Activated CD4-positive, alpha-beta T cell treated with anti-CD3 and anti-CD28 coated beads, Interleukin-10, Interleukin-2, amounts not matched to agents 100 ng/mL and 50 ng/mL, durations not matched to agents 16 hours and 8 hours (primary cell): ENCODE measurements at places on chromosomes 6 and 20.
A peak's percentile ranks its signal among the peaks of the same experiment; 100 is the strongest.

DNA sequence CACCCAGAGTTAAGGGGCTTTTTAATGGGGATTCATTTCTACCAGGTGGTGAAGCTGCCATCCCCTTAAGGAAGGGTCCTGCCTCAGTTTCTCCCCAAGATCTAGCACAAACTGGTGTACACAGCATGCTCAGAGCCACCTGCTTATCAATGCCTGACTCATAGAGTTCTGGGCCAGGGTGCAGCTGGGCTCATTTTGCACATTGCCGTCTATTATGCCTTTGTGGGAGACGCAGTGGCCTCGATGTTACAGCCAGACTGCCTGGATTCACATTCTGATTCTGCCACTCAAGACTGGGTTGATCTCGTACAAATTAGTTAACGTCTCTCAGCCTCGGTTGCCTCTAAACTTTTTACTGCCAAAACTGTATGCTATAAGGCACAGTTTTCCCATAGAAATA, 365.7 kb downstream of the ZFAND3 start:
- no peak for DNase-seq

DNA sequence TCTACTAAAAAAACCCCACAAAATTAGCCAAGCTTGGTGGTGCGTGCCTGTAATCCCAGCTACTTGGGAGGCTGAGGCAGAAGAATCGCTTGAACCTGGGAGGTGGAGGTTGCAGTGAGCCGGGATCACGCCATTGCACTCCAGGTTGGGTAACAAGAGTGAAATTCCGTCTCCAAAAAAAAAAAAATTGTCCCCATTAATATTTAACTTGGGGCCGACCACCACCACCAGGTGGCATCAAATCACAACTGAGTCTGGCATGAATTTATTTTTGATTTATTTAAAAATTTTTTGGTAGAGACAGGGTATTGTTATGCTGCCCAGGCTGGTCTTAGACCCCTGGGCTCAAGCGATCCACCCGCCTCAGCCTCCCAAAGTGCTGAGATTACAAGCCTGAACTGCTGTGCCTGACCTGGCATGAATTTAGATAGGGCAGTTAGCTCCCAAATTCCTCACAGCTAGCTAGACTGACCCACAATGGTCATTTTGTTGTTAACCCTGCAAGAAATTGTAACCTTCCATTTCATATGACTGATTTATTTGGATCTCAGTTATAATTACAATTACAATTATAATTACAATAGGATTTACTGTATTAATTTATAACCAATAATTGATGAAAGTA, 17.1 kb upstream of the BEND3 start:
- DNase-seq: peak; percentile 23

- no peak for DNase-seq
These were observed 268.4 kb downstream of the FARS2 start for GRCh38 chr6:5529733-5530132.

GRCh38 chr6:42498473-42499128, 46.9 kb upstream of the TRERF1 start:
- DNase-seq: no peak

DNA sequence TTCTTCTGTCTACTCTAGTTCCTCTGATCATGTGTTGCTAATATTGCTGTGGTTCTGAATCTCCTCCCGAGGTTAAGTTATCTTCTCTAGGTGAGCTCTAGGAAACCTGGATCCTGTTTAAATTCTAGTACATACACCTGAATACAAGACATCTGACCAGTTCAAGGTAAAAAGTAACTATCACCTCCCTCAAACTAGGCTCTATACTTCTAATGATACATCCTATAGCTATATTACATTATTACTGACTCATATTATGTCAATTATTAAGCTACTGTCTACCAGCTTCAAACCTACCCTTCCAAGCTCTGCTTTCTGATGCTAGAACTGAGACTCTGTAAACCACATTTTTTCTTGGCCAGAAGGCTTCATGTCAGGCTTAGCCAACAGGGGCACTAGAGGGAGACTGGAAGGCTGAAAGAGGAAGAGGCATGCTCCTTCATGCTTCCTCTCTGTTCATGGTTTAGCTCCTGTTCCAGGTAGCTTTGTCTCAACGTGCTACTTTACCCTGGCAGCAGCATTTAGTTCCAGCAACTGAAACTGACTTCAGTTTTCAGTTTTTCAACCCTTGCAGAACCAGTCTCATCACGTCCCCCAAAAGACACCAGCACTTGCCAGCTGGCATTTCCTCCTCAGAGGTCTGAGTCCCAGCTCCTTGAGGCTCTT, 148.4 kb upstream of the TOP1 start:
- no peak for DNase-seq

DNA sequence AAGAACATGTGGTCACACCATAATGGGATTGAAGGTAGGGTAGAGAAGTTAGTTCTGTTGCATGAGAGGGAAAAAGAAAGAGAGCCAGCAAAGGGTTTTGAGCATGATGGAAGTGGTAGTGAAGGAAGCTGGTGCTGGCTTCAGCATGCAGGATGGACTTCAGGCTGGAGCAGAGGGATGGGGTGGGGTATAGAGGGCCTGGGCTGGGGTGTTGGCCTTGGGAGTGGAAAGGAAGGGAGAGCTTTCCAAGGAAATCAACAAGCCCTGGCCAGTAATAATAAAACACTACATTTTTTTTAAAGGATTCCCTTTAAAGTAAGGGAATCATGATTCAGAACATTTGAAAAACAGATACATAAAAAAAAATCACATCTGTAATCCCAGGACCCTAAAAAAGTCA, 61.2 kb downstream of the LAMA4 start:
- DNase-seq: no peak

- DNase-seq: no peak
These were observed 64.5 kb downstream of the EYA2 start for GRCh38 chr20:46959081-46959692.

GRCh38 chr6:72458521-72458920, 163.3 kb upstream of the KCNQ5 start:
- DNase-seq: no peak

GRCh38 chr6:135904666-135905065, 53.2 kb downstream of the PDE7B start:
- no peak for DNase-seq

DNA sequence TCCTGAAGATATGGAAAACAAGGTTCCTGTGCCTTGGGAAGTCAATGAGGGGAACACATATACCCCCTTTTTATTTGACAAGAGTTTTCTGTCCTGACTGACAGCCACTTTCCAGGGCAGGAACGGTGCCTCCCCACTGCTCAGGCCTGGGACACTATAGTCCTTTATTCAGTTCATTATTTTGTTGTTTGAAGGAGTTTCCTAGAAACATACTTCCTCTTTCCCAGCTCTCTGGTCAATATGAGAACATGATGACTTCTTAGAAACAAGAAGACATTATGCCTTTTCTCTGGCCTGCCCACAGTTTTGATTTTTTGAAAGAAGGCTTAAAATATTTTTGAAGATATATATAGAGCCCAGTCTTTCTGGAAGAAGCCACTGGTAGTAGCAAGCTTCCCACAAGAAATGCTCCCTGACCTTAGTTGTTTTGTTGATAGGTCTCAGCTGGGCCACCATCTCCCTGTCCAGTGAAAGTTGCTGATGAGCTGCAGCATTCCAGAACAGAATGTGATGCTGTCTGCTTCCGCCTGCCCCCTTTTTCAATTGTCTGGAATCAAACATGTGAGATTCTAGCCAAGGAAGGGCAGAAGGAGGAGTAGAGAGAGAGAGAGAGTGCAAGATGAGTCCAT, 350.0 kb upstream of the PRND start:
- DNase-seq: no peak

- DNase-seq: no peak
These were observed 121.2 kb upstream of the SASH1 start for GRCh38 chr6:148221196-148221979.

DNA sequence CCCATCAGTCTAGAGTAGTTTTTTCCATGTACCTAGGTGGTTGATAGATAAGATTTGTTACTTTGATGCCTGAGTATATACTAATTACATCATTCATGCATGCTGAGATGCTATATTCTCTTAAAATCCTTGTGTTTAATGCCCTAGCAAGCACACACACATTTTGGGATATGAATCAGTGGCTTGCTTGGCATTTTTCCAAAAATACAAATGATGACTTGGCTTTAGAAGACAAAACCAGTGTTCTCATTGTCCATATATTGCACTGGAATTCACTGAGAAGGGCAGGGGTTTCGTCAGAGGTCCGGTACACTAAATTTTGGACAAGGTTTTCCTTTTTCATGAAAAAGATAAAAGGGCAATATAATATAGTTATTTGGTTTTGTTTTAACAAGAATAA, 24.9 kb downstream of the GTPBP2 start:
- no peak for DNase-seq

DNA sequence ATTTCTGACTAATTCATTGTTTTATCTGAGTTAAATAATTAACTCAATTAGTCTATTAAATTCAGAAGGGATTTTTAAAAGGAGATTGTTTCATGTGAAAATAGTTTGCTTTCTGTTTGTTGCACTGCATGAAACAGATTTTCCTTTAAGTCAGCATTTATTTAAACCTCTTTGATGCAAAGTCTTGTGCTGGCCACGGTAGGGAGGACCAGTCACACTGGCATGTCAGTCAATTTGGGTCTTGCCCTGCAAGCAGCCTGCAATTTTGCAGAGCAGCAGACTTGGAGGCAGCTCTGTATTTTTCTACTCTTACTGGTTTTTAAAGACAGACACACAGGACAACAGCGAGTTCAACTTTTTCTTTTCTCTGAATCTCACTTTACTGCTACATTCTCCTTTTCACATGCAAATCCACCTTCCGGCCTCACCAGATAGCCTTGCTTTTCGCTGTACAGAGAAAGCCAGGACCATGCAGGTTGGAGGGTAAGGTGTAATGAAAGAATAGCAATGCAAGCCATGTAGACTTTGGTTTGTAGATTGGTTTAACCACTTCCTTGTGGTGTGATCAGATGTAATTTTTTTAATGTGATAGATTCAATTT, 689.9 kb upstream of the AGPAT4 start:
- no peak for DNase-seq

GRCh38 chr6:26554697-26555504, 16.7 kb downstream of the HMGN4 start:
- DNase-seq: peak; percentile 86

DNA sequence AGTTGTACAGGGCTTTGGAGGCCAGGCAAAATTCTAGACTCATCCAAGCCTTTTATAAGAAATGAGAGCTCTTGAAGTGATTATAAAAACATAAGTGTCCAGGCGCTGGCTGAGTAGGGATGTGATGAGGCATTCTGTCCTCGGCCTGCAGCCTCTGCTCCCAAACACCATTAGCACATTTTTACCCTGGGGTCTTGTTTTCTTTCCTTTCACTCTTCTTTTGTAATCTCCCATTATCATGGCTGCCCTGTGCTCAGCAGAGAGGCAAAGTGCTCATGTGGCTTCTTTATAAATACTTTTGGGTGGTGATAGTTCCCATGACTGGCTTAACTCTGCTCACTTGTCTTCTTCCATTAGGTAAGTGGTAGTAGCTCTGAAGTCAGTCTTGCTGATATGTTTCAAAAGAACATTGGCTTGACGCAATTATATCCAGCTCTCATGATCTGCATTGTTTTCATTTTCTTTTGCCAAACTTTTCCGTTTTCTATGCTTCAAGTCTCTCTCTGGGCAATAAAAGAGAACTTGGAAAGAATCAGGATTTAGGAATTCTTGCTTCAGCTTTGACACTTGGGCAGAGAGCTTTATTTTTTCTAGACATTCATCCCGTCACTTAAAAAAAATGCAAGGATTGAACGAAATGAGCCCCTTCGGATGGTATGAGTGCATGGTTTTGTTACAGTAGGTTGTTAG, 61.1 kb downstream of the CAP2 start:
- no peak for DNase-seq

- DNase-seq: no peak
These were observed 42.0 kb downstream of the KIAA1755 start for GRCh38 chr20:38218566-38218885.

GRCh38 chr20:34604980-34605788, 46.7 kb downstream of the MAP1LC3A start:
- DNase-seq: no peak

DNA sequence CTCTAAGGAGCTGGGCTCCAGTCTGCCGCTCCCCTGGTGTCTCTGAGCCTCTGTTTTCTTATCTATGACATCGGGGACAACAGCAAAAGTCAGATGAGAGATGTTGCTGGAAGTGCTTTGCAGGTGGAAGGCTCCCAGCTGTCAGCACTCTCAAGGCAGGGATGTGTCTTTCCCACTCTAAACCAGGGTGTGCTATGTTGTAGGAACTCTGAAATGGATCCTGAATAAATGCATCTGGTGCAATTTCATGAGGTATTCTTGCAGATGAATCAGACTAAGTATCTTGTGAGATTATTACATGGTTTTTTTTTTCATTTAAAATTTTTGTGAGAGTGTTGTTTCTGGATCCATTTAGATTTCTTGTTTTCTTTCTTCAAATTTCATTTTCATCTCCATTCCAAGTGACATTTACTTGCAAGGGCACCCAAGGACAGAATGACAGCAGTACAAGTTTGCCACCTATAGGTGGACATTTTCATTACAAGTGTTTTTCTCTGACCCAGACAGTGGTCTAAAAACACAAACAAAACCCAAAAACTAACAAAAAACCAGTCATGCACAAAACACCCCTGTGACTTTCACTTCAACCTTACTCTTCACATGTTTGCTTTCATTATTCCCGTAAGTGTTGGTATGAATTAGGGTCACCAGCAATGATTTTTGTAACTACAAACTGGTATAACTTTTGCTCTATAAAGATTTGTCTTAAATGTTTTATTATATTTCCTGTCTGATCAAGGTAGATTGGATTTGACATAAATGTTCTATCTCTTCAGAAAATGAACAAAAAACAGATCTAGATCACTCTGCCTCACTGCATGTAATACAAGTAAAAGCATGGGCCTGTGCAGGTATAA, 14.7 kb upstream of the SIM1 start:
- DNase-seq: peak; percentile 60

DNA sequence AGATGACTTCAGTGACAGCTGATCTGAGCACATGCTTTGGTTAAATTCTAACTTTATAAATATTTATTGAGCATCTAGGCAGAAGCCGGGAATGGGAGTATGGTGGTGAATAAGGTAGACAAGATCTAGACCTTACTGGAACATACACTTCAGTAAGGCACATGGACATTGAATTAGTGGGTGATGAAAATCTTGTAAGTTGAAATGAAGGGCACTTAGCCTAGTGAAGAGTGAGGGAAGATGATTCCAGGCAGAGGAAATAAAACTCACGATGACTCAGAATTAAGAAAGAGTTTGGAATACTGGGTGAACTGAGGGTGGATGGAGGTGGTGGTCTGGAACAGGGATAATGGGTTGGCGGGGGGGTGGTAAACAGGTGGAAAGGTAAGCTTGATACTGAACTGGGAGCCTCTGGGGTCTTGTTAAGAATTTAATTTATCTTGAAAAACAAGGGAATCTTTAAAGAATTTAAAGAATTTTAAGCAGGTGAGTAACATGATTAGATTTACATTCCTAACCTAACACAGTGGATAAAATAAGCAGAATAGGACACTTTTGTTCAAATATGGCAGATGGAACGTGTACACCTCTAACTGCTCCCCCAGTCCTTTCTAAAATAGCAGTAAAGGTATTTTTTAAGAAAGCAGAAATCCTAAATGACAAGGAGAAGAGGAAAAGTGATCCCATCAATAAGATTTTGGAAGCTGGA, 75.2 kb upstream of the ARHGAP18 start:
- DNase-seq: no peak

GRCh38 chr6:116206231-116206903, 47.5 kb downstream of the TSPYL4 start:
- DNase-seq: peak; percentile 28

GRCh38 chr6:32224696-32225095, 829 bp upstream of the NOTCH4 start:
- DNase-seq: no peak
